Spinal cord (tissue), 10 donors: ENCODE measurements at places on chromosomes 11 and 22.

GRCh38 chr11:89205378-89205777 lies 27.7 kb downstream of the TYR start:
- no peak for DNase-seq

- no peak for DNase-seq
These were observed 102.4 kb upstream of the FIBIN start for GRCh38 chr11:26891501-26891900.

- DNase-seq, result no peak
These were observed 162.9 kb upstream of the B3GAT1 start for GRCh38 chr11:134574947-134575346.

DNA sequence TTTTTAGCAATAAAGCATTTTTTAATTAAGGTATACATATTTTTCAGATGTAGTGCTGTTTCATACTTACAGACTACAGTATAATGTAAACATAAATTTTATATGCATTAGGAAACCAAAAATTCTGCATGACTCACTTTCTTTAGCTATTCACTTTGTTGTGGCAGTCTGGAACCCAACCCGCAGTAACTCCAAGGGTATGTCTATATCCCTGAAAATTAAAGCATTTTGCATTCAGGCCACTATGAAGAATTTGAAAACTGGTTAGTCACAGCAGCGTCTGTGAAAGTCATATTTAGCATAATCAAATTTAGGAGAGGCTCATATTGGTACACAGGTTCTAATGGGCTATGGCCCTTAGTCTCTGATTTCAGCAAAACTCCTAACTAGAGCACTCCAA lies 46.8 kb downstream of the BBOX1 start:
- DNase-seq, result no peak

DNA sequence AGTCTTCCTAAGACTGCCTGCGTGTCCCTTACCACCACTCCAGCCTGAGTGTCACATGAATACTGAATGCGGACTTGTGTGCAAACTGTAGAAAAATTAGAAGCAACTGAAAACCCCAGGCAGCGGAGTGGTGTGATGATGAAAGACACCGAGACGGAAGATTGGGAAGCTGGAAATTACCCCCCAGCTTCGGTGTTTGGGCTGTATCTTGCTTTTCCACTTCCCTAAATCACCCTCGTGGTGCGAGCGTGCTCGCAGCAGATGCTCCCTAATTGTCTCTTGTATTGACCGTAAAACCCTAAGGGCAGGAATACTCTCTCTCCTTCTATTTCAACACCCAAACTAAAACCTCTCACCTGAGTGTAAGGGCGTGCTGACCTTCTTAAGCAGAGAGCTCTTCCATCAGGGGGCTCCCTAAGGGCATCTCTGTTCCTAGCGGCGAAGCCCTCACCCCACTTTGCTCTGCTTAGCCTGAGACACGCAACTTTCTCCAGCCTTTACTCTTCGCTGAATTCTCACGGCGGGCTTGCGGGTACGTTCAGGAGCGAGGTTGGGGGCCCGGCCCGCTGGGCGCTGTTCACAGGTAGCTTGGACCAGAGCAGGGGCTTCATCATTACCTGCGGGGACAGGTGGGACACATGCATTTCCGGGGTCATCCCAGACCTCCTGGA lies 62.4 kb downstream of the CRYBB2 start:
- DNase-seq, result no peak

DNA sequence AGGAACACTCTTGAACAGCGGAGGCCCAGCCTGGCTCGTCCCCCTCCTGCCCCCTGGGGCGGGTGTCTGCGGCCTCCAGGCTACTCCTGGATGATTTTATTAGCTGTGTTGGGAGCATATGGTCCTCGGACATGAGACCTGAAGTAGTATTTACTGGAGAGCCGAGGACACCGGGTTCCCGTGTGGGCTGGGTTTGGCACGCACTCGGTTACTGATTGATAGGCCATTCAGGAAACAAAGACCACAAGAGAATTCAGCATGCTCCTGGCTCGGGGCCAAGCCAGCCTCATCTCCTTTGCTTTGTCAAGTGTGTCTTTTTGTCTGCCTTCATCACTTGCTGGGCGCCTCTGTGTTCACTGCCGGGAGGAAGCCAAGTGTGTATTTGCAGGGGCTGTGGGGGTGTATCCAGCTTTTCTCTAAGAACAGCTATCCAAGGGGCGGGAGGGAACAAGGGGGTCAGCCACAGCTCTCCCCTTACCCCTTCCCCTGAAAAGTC lies 9.7 kb downstream of the FXYD2 start:
- DNase-seq, result no peak

DNA sequence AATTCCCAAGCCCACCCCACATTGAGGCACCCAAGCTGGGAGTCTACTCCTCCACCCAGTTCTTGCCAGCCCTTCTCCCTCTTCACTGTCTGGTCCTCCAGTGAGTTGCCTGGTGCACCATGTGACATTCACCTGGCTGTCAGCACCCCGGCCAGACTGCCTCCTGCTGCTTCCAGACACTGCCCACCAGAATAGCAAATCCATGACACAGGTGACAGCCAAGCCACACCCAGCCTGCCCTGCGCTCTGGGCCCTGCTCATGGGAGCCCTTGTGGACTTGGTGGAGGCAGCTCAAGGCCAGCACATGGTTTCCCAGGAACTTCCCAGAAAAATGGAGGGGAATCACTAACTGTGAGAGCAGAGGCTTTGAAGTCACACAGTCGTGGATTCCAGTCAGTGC lies 96.3 kb upstream of the CSNK2A3 start:
- DNase-seq, result no peak

DNA sequence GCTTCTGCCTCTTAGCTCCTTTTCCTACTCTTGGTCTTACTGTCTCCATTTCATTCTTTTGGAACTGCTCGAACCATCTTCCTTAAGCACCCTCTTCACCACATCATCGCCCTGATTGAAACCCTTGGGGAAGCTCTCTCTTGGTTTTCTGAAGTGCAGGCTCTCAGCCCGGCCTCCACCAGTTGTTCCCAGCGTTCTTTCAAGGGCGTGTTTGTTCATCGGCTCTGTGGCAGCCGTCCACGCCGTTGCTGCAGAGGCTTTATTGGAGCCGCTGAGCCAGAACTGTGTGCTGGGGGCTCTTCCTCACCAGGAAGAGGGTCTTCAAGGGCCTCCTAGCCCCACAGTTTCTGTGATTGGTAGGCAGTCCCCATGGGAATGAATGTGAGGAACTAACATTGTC lies 214.1 kb downstream of the TBC1D22A start:
- DNase-seq, result no peak

DNA sequence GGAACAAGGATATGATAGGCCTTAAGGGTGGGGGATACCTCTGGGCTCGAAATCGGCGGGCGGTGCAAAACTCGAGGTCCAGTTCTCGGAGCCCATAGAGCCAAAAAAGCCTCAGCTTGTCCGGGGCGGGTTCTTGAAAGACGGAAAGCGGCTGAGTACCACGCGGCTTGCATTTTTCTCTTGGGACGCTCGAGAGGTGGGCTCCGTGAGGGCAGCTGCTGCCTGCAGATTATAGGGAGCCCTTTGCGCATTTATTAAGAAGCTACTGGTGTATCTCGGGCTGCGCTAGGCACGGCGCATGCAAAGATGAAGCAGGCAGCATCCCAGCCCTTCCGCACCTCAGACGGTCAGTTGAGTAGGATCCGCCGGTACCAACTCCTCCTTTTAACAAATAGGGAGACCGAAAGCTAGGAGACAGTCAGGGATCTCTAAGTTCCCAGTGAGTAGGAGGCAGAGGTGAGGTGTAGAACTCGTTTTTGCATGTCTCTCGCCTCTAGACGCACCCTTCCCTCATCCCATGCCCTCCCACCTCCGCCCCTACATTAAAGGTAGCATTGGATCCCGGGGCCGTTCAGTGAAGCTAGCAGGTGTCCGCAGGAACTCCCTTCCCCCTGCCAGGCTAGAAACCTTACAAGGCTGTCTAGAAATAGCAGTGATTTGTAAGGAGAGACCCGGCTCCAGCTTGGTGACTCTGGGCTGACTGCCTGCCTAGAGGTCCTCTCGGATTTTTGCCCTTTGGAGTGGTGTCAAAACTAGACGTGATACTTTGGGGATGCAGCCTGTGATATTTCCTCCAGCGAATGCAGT lies 768 bp downstream of the LDHA start:
- DNase-seq, result peak; percentile 60

- no peak for DNase-seq
These were observed 18.9 kb upstream of the CABP2 start for GRCh38 chr11:67542169-67542568.

GRCh38 chr11:117923773-117924172 lies 5.4 kb downstream of the TMPRSS13 start:
- no peak for DNase-seq
